ENCODE measurements at places on chromosomes 16 and 17.
A peak's percentile ranks its signal among the peaks of the same experiment; 100 is the strongest.

- DNase-seq = no peak
Observed at GRCh38 chr16:75272097-75272551, 20.7 kb upstream of the BCAR1 start.

DNA sequence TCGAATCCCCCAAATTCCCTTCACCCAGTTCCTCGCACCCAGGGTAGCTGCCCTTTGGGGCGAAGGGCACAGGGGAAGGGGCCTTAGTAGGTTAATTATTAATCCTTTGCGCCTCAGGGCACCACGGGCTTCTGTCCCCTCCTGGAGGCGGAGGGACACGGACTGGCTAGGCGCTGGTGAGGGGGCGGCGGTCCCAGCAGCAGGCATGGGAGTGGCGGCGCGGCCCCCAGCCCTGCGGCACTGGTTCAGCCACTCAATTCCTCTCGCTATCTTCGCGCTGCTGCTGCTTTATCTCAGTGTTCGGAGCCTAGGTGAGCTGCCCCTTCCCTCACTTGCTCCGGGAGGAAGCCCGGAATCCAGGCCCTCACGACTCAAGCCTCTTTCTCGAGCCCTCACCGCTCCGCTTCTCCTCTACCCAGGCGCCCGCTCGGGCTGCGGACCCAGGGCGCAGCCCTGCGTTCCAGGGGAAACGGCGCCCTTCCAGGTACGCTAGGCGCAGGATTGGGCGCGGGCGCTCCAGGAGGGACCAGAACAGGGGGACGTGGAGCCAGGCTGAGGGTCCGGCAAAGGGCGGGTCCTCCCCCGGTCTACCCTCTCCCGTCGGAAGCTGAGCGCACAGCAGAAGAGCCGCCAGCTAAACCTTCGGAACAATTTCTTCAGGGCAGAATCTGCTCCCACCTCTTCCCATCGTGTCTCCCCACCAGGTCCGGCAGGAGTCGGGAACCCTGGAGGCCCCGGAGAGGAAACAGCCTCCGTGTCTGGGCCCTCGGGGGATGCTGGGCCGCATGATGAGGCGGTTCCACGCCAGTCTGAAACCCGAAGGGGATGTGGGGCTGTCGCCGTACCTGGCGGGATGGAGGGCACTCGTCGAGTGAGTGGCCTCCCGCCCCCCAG, at the start of gene GLTPD2:
TSS of gene GLTPD2 (plus strand) at position 158 of the 894 bp plus-strand sequence. CDS start at position 206, 48 bp downstream.
- peak; percentile 50 for DNase-seq

- no peak for DNase-seq
Observed at GRCh38 chr16:21638573-21638975, 13.8 kb downstream of the IGSF6 start.

DNA sequence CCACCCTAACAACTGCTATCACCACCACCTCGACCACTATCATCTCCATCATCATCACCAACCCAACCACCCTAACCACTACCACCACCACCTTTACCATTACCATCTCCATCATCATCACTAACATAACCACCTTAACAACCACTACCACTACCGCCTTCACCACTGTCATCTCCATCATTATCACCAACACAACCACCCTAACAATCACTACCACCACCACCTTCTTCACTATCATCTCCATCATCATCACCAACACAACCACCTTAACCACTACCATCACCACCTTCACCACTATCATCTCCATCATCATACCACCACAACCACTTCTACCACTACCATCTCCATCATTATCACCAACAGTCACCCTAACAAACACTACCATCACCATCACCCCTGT, 101.4 kb downstream of the BANP start:
- no peak for DNase-seq

GRCh38 chr17:36855459-36855858, 81.8 kb upstream of the LHX1 start:
- DNase-seq = no peak

DNA sequence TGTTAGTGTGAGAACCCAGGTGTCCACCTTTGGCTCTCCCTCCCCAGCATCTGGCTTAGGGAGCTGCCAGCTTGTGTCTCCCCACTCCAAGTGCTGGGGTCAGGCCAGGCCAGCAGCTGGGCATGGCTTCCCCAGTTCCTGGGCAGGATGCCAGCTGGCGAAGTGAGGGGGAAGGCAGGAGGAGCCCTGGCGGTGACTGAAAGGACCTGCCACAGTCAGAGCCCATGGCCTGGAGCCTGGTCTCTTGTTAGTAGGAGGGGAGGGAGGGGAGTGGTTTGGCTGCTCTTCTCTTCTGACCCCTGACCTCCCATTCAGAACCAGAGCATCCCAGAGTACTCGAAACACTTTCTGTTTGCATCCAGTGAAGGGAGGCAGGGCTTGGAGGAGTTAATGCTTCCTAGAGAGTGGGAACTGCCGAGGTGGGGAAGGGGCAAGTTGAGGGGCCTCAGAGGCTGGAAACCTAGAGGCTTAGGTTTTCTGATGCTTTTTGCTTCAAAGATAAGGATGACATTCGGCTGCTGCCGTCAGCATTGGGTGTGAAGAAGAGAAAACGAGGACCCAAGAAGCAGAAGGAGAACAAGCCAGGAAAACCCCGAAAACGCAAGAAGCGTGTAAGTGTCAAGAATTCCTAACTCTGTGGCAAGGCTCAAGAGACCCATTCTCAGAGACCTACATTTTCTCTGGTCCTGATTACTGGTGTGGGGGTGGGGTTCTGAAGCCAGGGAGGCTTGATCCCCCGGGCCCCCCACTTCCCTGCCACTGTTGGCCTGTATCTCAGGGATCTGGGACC, 772 bp downstream of the CHD3 start:
- DNase-seq = peak; percentile 95

DNA sequence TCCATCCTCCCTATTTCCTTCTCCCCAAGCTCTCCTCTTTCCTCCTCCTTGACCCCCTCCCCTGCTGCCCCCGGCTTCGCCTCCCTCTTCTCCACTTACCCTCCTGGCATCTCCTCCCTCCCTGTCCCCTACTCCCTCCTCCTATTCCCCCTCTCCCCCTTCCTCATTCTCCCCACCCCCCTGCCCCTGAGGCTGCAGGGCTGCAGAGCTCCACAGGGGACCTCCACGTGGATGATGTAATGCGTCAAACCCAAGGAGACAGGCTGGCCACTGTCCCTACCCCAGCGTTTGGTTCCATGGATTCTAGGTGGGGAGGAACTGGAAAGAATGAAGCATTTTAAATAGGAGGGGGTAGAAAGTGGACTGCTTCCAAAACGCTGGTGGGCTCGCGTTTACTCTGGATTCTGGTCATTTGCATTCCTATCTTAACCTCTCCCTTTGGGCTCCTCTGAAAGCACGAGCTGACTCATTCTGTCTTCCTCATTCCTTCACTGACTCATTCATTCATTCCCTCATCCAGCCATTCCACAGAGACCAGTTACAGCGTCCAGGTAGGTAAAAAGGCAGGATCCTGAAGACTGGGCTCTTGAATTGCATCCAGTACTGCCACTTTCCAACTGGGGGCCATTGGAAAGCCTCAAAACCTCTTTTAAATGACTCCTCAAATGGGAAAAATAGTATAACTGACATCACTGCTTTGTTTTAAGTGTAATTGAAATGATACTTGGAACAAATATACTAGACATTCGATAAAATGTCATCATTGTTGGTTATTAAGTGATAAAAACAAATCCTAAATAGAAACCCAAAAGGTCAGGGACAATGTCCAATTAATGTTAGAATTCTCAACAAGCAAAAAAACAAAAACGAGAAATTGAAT, 943 bp upstream of the COTL1 start:
- DNase-seq = no peak

GRCh38 chr17:17830740-17831207, 6.0 kb downstream of the SREBF1 start:
- no peak for DNase-seq

DNA sequence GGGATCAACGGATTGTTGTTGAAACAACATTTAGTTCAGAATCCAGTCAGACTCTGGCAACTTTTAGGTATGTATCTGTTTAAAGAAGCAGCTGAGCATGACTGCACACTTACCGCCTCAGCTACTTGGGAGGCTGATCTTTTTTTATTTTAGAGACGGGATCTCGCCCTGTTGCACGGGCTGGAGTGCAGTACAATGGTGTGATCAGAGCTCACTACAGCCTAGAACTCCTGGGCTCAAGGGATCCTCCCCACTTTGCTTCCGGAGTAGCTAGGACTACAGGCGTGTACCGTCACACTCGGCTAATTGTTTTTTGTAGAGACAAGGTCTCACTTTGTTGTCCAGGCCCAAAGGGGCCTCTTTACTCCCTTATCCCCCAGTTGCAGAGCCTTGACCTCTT, 2.3 kb downstream of the SPG7 start:
- DNase-seq = no peak

DNA sequence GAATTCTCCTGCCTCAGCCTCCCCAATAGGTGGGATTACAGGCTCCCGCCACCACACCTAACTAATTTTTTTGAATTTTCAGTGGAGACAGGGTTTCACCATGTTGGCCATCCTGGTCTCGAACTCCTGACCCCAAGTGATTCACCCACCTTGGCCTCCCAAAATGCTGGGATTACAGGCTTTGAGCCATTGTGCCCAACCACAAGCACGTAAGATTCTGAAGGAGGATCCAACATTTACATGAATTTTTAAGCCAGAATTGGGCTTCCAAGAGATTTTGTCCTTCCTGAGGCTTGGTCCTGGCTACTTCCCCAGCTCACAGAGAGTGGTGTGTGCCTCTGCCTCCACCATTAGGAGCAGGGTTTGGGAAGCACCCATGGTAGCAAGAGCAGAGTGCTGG, 11.1 kb downstream of the G6PC3 start:
- DNase-seq = no peak

- DNase-seq = no peak
Observed at GRCh38 chr17:36213695-36214094, 2.8 kb downstream of the CCL4L2 start.

DNA sequence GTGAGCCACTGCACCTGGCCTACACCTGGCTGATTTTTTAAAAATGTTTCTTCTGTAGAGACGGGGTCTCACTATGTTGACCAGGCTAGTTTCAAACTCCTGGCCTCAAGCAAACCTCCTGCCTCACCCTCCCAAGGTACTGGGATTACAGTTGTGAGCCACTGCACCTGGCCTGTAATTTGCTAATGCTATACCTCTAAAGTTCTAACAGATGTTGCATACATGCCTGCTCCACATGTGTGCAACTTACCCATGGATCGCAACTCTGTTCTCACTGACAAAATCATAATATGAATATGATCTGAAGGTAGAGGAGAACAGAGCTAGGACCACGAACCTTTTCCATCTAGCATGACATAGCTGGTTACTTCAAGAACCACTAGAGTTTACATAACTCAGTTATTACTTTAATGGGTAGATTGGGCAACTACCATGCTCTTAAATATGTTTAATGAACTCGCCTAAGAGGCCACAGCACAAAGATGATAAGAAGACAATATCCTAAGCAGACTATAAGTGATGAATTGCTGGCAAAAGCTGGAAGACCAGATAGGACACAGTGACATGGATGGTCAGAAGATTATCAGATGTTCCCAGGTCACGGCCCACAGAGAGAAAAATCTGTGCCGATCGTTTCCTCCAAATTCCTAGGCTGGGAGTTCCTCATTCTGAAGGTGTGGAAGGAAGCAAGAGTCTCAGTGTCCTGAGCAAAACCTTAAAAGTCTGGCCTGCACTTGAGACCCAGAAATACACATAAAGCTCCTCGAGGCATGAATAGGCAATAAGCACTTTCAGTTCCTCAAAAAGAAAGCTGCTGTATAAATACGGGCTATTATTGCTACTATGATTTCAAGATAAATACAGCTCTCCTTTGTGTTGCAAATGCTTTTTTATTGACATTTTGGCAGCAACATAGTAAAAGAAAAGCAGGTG, 53.6 kb upstream of the ICAM2 start:
- DNase-seq = peak; percentile 86

DNA sequence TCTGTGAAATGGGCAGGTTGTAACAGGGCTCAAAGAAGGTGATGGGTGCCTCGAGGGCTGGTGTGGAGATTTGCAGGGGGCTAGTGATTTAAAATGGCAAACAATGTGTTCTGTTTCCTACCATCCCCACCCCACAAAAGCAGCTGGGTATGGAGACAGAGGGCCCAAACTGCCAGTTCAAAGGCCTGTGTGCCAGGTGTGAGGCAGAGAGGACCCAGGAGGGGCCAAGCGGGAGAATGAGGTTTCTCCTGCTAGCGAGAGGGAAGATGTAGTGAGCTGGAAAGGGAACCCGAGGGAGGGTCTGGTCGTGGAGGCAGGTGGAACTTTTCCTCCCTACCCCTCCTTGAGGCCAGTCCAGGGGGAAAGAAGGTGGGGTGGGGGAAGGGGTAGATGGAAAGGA, 39.4 kb downstream of the LAT start:
- no peak for DNase-seq

DNA sequence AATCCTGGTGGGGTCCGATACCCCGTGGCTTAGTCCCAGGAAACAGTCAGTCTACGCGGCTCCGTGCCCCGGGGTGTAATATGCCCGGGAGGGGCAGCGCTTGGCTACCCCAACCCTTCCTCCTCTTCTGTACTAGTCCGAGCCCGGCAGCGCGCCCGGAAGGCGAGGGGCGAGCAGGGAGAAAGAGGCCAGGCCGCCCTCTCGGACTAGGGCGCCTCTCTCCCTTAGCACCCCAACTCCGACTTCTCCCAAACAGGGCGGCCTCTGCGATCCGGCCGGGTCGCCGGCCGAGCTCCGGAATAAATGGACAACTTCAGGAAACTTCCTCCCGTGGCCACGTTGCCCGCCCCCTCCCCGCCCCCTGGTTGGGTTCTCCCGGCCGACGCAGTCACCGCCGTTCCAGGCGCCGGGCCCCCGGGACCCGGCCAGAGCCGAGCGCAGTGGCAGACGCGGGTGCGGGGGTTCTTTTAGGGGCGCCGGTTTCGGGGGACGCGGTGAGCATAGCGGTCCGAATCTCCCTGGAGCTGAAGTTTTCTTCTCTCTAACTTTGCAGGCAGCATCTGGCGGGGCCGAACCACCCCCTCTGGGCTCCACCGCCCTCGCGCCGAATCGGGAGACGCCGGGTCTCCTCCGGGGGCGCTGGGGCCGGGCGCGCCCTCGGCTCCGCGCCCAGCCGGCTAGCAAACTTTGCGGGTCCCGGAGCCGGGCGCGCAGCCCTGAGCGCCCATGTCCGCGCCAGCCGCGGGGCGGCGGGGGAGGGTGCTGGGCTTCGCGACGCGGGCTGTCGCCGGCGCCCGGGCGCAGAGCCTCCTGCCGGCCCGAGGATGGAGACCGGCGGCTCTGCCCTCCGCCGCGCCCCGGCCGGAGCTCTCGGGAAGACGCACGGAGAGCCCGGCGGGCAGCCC, at the start of gene SDK2:
TSS of gene SDK2 (minus strand) at position 301 of the 905 bp plus-strand sequence. CDS start 357 bp downstream, outside the sequence.
- DNase-seq = peak; percentile 82

GRCh38 chr16:48537275-48537674, 72.7 kb downstream of the N4BP1 start:
- DNase-seq = peak; percentile 0

DNA sequence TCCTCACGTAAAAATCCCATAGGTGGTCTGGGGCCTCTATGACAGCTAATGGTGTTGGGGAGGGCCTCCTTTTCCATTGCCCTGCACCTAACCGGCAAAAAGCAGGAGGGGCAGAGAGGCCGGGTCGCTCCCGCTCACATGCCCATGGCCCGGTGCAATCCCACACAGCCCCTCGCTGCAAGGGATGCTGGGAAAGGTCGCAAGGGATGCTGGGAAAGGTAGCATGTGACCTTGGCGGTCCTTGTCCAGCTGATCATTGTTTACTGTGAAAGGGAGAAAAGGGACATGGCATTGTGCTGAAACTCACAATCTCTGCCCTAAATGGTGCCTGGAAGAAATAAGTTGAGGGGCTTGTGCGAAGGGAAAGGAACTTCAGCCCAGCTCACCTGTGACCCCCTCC, 10.0 kb downstream of the DEF8 start:
- no peak for DNase-seq

- no peak for DNase-seq
Observed at GRCh38 chr17:53646835-53647234, 175.9 kb upstream of the KIF2B start.
